ENCODE measurements at places on chromosomes 3 and 15.

DNA sequence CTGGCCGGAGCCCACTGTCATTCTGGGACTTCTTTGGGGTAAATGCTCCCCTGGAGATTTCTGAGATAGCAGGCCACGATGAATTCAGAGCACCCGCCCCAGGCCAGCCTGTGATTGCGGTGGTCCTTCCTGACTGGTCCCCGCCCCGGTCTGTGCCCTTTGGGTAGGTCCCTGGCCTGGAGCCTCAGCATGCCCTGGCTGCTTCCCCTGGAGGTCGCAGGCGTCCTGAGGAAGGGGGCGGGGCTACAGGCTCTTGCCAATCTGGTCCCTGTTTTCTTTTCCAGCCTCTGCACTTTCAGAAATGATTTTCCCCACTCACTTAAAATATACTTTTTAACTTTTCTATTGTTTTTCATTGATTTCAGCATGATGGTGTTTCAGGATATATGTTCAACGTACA is 250.2 kb upstream of the ATP10A start:
- H3K4me3 ChIP-seq = no peak overlapping the region
- no peaks in the 10 kb centered on the region for H3K27me3 ChIP-seq
- DNase-seq = no peak
- no peaks in the 10 kb centered on the region for H3K36me3 ChIP-seq
- no peaks in the 10 kb centered on the region for H3K4me1 ChIP-seq
- no peak overlapping the region for H3K27ac ChIP-seq

GRCh38 chr3:190677001-190677400 is 163.1 kb downstream of the IL1RAP start:
- H3K36me3 ChIP-seq = no peaks in the 10 kb centered on the region
- no peak overlapping the region for H3K4me3 ChIP-seq
- no peaks in the 10 kb centered on the region for H3K27me3 ChIP-seq
- H3K27ac ChIP-seq = peak overlapping the region; percentile 83

- H3K4me1 ChIP-seq = peaks cover 47% of the 10 kb centered on the region
- peak overlapping the region; percentile 35 for H3K27ac ChIP-seq
- no peak overlapping the region for H3K4me3 ChIP-seq
- DNase-seq = peak; percentile 47
Observed at GRCh38 chr15:69576948-69577351, 124.3 kb downstream of the RPLP1 start.

- H3K36me3 ChIP-seq = no peaks in the 10 kb centered on the region
- H3K4me3 ChIP-seq = no peak overlapping the region
- no peak for DNase-seq
- H3K27me3 ChIP-seq = no peaks in the 10 kb centered on the region
- H3K27ac ChIP-seq = no peak overlapping the region
Observed at GRCh38 chr3:33652736-33653135, 65.3 kb downstream of the CLASP2 start.

- no peak for DNase-seq
- no peaks in the 10 kb centered on the region for H3K27me3 ChIP-seq
- no peaks in the 10 kb centered on the region for H3K36me3 ChIP-seq
Observed at GRCh38 chr3:3216401-3216800, 36.9 kb upstream of the CRBN start.

GRCh38 chr3:168989396-168989795 is 674.1 kb downstream of the MECOM start:
- H3K4me1 ChIP-seq = no peaks in the 10 kb centered on the region
- H3K36me3 ChIP-seq = no peaks in the 10 kb centered on the region
- no peak overlapping the region for H3K27ac ChIP-seq
- peak; percentile 24 for DNase-seq
- no peak overlapping the region for H3K4me3 ChIP-seq
- no peaks in the 10 kb centered on the region for H3K27me3 ChIP-seq

DNA sequence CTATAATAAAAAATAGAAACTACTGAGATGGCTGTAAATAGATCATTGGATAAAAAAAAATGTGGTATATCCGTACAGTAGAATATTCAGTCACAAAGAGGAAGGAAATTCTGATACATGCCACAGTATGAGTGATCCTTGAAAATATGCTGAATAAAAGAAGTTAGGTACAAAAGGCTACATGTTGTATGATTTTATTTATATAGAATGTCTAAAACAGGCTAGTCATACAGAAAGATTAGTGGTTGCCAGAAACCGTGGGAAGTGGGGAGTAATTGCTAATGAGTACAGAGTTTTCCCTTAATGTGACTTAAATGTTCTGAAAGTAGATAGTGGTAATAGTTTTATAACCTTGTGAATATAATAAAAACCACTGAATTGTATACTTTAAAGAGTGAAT is 24.9 kb upstream of the FAH start:
- H3K27me3 ChIP-seq = no peaks in the 10 kb centered on the region
- H3K4me1 ChIP-seq = no peaks in the 10 kb centered on the region
- DNase-seq = no peak
- no peaks in the 10 kb centered on the region for H3K36me3 ChIP-seq
- H3K4me3 ChIP-seq = no peak overlapping the region
- no peak overlapping the region for H3K27ac ChIP-seq

GRCh38 chr3:122857019-122857418 is 62.1 kb downstream of the SLC49A4 start:
- DNase-seq = no peak
- H3K27me3 ChIP-seq = no peaks in the 10 kb centered on the region
- H3K27ac ChIP-seq = no peak overlapping the region
- H3K4me3 ChIP-seq = no peak overlapping the region
- H3K4me1 ChIP-seq = no peaks in the 10 kb centered on the region

GRCh38 chr15:53251996-53252395 is 461.9 kb upstream of the ONECUT1 start:
- no peak overlapping the region for H3K27ac ChIP-seq
- H3K4me3 ChIP-seq = no peak overlapping the region
- H3K4me1 ChIP-seq = no peaks in the 10 kb centered on the region
- no peaks in the 10 kb centered on the region for H3K36me3 ChIP-seq
- no peaks in the 10 kb centered on the region for H3K27me3 ChIP-seq

DNA sequence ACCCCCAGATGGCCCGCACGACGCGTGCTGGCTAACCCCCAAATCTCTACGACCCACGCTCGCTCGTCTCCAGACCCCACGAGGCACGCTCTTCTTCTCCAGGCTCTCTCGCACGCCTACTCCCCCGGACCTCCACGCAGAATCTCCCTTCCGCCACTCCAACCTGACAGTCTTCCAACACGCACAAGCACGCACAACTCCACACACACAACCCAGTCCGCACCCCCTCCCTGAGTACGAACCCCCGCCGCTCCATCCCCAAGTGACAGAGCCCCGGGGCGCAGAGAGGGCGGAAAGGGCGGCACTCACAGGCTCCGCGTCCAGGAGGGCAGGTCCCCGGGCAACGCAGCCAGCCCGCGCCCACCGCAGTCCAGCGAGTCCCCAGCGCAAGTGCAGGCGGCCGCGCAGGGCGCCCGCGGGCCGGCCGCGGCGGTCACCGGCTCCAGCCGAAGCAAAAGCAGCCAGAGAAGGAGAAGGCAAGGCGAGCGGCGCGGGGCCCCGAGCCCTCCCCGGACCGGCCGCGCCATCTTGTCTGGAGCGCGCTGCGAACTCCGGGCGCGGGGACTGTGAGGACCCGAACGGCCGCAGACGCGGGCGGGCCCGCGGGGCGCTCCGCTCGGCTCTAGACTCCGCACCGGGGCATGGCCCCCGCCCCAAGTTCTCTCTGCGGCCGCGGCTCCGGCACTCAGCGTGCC is 794 bp downstream of the LRIG1 start:
- H3K27me3 ChIP-seq = no peaks in the 10 kb centered on the region
- H3K4me3 ChIP-seq = peak overlapping the region; percentile 64
- no peaks in the 10 kb centered on the region for H3K36me3 ChIP-seq
- DNase-seq = no peak
- no peak overlapping the region for H3K27ac ChIP-seq

DNA sequence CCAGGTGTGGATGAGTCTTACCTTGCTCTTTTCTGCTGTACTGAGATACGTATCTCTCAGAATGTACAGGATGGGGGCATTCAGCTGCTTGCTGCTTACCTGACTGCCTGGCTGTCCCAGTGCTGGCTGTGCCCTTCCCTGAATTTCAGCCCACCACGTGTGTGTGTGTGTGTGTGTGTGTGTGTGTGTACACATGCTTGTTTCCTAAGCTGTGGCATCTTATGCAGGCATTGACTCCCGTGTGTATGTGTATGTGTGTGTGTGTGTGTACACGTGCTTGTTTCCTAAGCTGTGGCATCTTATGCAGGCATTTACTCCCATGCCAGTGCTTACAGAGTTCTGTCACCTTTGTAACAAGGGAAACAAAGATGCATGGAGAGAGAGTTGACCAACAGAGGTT is 60.4 kb upstream of the PLXNA1 start:
- no peak overlapping the region for H3K4me3 ChIP-seq
- no peaks in the 10 kb centered on the region for H3K27me3 ChIP-seq
- no peaks in the 10 kb centered on the region for H3K36me3 ChIP-seq

- no peak overlapping the region for H3K4me3 ChIP-seq
- H3K27me3 ChIP-seq = no peaks in the 10 kb centered on the region
- H3K4me1 ChIP-seq = peaks cover 10% of the 10 kb centered on the region
- no peaks in the 10 kb centered on the region for H3K36me3 ChIP-seq
Observed at GRCh38 chr3:119589102-119589773, 8.4 kb upstream of the PLA1A start.

GRCh38 chr3:105811518-105812193 is 57.2 kb downstream of the CBLB start:
- no peak overlapping the region for H3K4me3 ChIP-seq
- H3K27ac ChIP-seq = peak overlapping the region; percentile 42
- H3K27me3 ChIP-seq = no peaks in the 10 kb centered on the region

DNA sequence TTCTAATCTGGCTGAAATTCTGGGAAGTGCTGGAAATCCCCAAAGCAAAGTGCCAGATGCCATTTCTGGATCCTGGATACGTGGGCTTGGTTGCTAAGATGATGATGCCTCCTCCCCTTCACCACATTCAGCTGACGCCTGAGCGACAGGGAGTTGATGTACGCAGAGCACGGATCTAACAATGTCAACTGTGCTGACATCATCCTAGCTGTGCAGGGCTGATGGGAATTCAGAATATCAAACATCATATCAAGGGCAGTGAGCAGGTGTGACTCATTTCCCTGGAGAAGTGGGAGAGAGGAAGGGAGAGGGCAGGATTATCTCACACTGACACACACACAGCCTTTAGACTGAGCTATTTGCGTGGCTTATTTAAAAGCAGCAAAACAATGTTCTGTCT is 92.6 kb upstream of the ZBTB20 start:
- DNase-seq = peak; percentile 95
- H3K4me3 ChIP-seq = no peak overlapping the region
- peak overlapping the region; percentile 90 for H3K27ac ChIP-seq
- no peaks in the 10 kb centered on the region for H3K36me3 ChIP-seq
- H3K27me3 ChIP-seq = no peaks in the 10 kb centered on the region

DNA sequence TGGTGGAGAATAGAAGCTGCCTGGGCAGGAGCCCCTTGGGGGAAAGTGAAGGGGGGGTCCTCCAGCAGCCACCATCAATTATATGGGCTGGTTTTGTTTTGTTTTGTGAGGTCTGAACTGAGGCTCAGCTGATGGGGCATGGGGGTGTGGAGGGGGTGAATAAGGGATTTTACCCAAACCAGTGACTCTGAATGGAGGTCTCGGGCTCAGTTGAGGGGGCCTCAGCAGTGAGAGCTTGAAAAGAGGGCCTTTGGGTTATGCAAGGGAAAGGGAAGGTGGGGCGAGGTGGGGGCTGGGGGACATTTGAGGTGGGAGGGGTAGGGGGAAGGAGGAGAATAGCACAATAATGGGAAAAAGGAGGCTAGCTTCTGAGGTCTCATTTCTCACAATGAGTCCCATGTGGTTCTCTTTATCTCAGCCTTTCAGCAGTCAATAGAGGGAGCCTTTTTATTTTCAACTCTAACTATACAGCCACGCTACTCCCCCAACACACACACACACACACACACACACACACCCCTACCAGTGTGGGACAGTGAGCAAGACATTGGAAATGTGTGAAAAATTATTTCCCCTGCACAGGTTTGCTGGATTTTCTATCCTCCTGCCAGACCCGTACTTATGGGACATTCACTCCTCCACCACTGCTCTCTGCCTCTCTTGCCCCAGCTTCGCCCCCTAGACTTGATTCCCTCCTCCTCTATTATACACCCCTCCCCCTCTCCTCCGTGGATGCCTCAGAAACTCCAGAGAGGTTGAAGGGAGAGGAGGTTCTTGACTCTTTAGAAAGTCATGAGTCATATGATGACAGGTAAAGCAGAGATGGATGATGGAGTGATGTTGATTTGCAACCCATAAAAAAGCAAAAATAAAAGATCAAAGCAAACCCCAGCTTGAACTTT is 96.0 kb downstream of the GTPBP8 start:
- no peak overlapping the region for H3K4me3 ChIP-seq
- no peaks in the 10 kb centered on the region for H3K36me3 ChIP-seq
- peaks cover 11% of the 10 kb centered on the region for H3K4me1 ChIP-seq
- H3K27ac ChIP-seq = no peak overlapping the region
- DNase-seq = peak; percentile 41

Measured in PC-3 (cell line).